ENCODE measurements at places on chromosomes 16 and 17. TPM values are rescaled to one million over a fixed set of nuclear protein-coding genes. Genes with fewer than 3 reads are reported as not detected.
A peak's percentile ranks its signal among the peaks of the same experiment; 100 is the strongest.

- H3K27ac ChIP-seq, result no peak overlapping the region
- H3K4me3 ChIP-seq, result no peak overlapping the region
- H3K27me3 ChIP-seq, result no peaks in the 10 kb centered on the region
- DNase-seq, result no peak
Observed at GRCh38 chr16:46836534-46837530, 5.9 kb upstream of the C16orf87 start.

GRCh38 chr16:76913046-76913445 is 277.9 kb upstream of the MON1B start:
- no peak overlapping the region for H3K27ac ChIP-seq
- no peaks in the 10 kb centered on the region for H3K36me3 ChIP-seq
- no peaks in the 10 kb centered on the region for H3K4me1 ChIP-seq
- no peak overlapping the region for H3K4me3 ChIP-seq
- no peaks in the 10 kb centered on the region for H3K27me3 ChIP-seq
- no peak for DNase-seq

- peak; percentile 69 for DNase-seq
- H3K27ac ChIP-seq, result no peak overlapping the region
- no peak overlapping the region for H3K4me3 ChIP-seq
- no peaks in the 10 kb centered on the region for H3K27me3 ChIP-seq
- no peaks in the 10 kb centered on the region for H3K4me1 ChIP-seq
Observed at GRCh38 chr16:87416826-87417527, 24.8 kb downstream of the MAP1LC3B start.

GRCh38 chr16:56424791-56425438 is 430 bp downstream of the AMFR start:
- no peaks in the 10 kb centered on the region for H3K36me3 ChIP-seq
- peak; percentile 77 for DNase-seq
- peak overlapping the region; percentile 83 for H3K27ac ChIP-seq
- H3K4me3 ChIP-seq, result peak overlapping the region; percentile 92

DNA sequence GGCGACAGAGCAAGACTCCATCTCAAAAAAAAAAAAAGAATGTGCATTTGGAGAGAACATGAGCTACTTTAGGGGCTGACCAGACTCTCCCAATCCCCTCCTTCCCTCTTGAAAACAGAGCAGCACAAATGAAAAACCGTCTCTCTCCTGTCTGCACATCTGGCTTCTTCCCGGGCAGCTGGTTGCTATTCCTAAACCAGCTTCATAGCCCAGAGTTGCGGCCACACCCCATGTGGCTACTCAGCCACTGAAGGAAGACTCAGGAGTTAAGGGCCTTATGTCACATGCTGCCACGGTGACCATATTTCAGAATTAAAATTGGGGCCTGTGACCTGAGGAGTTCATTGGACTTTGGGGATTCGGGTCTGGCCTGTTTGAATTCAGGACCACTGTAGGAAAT is 48.3 kb downstream of the KATNIP start:
- H3K36me3 ChIP-seq, result peaks cover 13% of the 10 kb centered on the region
- no peak for DNase-seq
- H3K4me3 ChIP-seq, result no peak overlapping the region
- no peaks in the 10 kb centered on the region for H3K4me1 ChIP-seq
- no peak overlapping the region for H3K27ac ChIP-seq

- peaks cover 83% of the 10 kb centered on the region for H3K36me3 ChIP-seq
- no peak overlapping the region for H3K4me3 ChIP-seq
- H3K4me1 ChIP-seq, result peaks cover 65% of the 10 kb centered on the region
Observed at GRCh38 chr17:42310787-42311215, 22.5 kb downstream of the STAT5A start.

DNA sequence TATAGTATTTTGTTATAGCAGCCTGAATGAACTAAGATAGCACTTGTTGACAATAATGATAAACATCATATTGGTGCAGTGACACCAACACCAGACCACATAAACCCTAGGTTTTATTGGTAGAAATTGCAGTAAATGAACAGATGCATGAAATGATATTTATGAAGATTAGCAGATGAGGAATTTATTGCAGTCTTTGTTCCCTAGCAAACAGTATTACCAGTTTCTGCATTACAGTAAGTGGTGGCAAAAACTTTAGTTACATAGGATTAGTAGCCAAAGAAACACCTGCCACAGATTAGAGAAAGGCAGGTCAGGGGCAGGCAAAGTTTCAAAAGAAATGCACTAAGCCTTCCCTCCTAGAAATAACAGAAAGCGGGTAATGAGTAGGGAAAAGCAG is 17.7 kb upstream of the TANC2 start:
- no peak overlapping the region for H3K27ac ChIP-seq
- no peaks in the 10 kb centered on the region for H3K36me3 ChIP-seq
- no peaks in the 10 kb centered on the region for H3K27me3 ChIP-seq
- no peak overlapping the region for H3K4me3 ChIP-seq
- H3K4me1 ChIP-seq, result peaks cover 4% of the 10 kb centered on the region

DNA sequence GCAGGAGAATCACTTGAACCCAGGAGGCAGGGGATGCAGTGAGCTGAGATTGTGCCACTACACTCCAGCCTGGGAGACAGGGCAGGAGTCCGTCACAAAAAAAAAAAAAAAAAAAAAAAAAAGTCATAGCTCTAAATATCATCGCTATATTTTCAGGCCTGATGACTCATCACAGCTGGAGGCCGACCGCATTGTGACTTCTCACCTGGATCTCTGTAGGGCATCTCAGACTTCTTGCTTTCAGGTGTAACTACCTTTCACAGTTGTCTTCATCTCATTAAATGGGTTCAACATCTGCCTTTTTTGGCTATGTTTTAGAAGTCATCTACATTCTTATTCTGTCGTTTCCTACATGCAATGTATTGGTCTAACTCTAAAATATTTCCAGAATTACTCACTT is 353.1 kb upstream of the MON1B start:
- no peak for DNase-seq
- H3K4me3 ChIP-seq, result no peak overlapping the region
- no peaks in the 10 kb centered on the region for H3K4me1 ChIP-seq

- H3K4me3 ChIP-seq, result peak overlapping the region; percentile 55
- no peaks in the 10 kb centered on the region for H3K36me3 ChIP-seq
- peak overlapping the region; percentile 40 for H3K27ac ChIP-seq
- peaks cover 15% of the 10 kb centered on the region for H3K4me1 ChIP-seq
Observed at GRCh38 chr17:7922269-7922844, 6.3 kb upstream of the RNF227 start.

GRCh38 chr16:87309620-87310525 is 7.3 kb downstream of the C16orf95 start:
- no peaks in the 10 kb centered on the region for H3K36me3 ChIP-seq
- no peak overlapping the region for H3K27ac ChIP-seq
- no peak for DNase-seq
- H3K4me1 ChIP-seq, result no peaks in the 10 kb centered on the region
- no peak overlapping the region for H3K4me3 ChIP-seq

- no peaks in the 10 kb centered on the region for H3K27me3 ChIP-seq
- H3K36me3 ChIP-seq, result peaks cover 66% of the 10 kb centered on the region
- peaks cover 7% of the 10 kb centered on the region for H3K4me1 ChIP-seq
Observed at GRCh38 chr16:31704138-31704537, 169.5 kb upstream of the ZNF267 start.

DNA sequence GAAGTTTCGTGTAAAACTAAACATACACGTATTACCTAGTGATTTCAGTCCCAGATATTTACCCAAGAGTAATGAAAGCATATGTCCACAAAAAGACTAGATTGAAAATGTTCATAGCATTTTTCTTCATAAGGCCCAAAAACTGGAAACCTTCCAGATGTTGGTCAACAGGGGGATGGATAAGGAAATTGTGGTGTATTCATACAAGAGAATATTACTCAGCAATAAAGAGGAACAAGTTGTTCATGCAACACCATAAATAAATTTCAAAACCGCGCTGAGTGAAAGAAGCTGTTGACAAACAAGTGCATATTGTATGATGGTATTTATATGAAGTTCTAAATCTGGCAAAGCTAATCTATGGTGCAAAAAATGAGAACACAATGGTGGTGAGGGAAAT is 54.1 kb upstream of the NFAT5 start:
- no peak for DNase-seq
- no peaks in the 10 kb centered on the region for H3K36me3 ChIP-seq
- no peak overlapping the region for H3K4me3 ChIP-seq
- no peaks in the 10 kb centered on the region for H3K27me3 ChIP-seq

GRCh38 chr16:31038993-31039392 is 5.6 kb downstream of the STX4 start:
- no peak overlapping the region for H3K27ac ChIP-seq
- peaks cover 90% of the 10 kb centered on the region for H3K36me3 ChIP-seq
- peaks cover 20% of the 10 kb centered on the region for H3K4me1 ChIP-seq
- DNase-seq, result no peak
- no peak overlapping the region for H3K4me3 ChIP-seq
- H3K27me3 ChIP-seq, result no peaks in the 10 kb centered on the region

DNA sequence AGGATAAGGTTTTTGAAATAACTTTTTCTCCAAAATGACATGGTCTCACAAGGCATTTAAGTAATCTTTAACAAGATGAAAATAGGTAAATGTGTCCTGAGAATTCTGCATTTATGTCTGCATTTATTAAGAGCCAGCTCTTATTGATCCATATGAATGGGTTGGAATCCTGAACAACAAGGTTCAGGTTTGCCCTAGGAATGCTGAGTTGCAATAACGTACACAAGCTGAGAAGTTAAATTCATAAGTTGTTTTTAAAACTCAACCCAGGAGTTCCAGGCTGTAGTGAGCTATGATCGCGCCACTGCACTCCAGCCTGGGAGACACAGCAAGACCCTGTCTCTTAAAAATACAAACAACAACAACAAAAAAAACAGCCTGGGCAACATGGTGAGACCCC is 28.1 kb downstream of the GLG1 start:
- H3K4me1 ChIP-seq, result peaks cover 4% of the 10 kb centered on the region
- no peak for DNase-seq
- H3K4me3 ChIP-seq, result no peak overlapping the region
- no peak overlapping the region for H3K27ac ChIP-seq
- H3K36me3 ChIP-seq, result no peaks in the 10 kb centered on the region
- H3K27me3 ChIP-seq, result no peaks in the 10 kb centered on the region

DNA sequence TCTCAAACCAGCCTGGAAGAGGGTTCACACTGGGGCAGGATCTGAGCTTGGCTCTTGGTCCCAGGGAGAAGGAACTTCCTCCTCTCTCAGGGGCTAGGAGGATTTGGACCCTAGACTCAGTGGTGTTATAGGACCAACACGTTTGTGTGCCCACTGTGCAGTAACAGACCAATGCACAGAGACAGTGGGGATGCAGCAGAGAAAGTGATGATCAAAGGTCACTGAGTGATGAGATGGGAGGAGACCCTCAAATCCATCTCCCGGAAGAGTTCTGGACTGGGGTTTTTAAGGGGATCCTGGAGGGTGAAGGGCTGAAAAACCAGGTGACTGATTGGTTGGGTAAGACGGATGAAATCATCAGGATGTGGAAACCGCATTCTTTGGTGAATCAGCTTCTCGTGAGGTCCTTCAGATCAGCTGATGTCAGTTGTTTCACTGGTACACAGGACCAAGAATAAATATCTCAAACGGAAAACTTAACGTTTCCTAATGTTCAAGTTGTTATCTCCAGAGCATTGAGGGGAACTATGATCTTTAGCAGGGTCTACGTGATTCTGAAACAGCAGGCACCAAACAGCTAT is 3.3 kb upstream of the VAC14 start:
- no peak for DNase-seq
- no peak overlapping the region for H3K27ac ChIP-seq
- H3K36me3 ChIP-seq, result no peaks in the 10 kb centered on the region

- no peak for DNase-seq
- H3K36me3 ChIP-seq, result no peaks in the 10 kb centered on the region
- H3K27me3 ChIP-seq, result no peaks in the 10 kb centered on the region
- H3K4me3 ChIP-seq, result no peak overlapping the region
- H3K4me1 ChIP-seq, result no peaks in the 10 kb centered on the region
- no peak overlapping the region for H3K27ac ChIP-seq
Observed at GRCh38 chr17:9330141-9330540, 245.5 kb downstream of the STX8 start.

- peaks cover 29% of the 10 kb centered on the region for H3K27me3 ChIP-seq
- H3K27ac ChIP-seq, result peak overlapping the region; percentile 92
- H3K4me3 ChIP-seq, result no peak overlapping the region
- H3K4me1 ChIP-seq, result no peaks in the 10 kb centered on the region
- peak; percentile 26 for DNase-seq
Observed at GRCh38 chr16:65125871-65126270, 4.0 kb upstream of the CDH11 start.

GRCh38 chr17:82666931-82667667 is 18.9 kb upstream of the WDR45B start:
- H3K4me1 ChIP-seq, result peaks cover 22% of the 10 kb centered on the region
- peaks cover 3% of the 10 kb centered on the region for H3K36me3 ChIP-seq
- no peak overlapping the region for H3K27ac ChIP-seq
- no peak overlapping the region for H3K4me3 ChIP-seq
- no peak for DNase-seq

DNA sequence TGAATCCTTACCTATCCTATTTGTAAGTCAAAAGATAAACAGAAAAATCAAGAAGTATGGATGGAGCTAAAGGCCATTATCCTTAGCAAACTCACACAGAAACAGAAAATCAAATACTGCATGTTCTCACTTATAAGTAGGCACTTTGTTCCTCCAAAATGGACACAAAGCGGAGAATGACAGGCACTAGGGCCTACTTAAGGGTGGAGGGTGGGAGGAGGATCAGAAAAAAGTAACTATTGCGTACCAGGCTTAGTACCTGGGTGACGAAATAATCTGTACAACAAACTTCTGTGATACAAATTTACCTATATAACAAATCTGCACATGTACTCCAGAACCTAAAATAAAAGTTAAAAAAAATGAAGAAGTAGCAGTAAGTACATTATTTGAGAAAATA is 164.3 kb downstream of the PARN start:
- no peak for DNase-seq
- no peak overlapping the region for H3K4me3 ChIP-seq
- H3K4me1 ChIP-seq, result no peaks in the 10 kb centered on the region
- H3K27me3 ChIP-seq, result no peaks in the 10 kb centered on the region
- peaks cover 8% of the 10 kb centered on the region for H3K36me3 ChIP-seq
- no peak overlapping the region for H3K27ac ChIP-seq

DNA sequence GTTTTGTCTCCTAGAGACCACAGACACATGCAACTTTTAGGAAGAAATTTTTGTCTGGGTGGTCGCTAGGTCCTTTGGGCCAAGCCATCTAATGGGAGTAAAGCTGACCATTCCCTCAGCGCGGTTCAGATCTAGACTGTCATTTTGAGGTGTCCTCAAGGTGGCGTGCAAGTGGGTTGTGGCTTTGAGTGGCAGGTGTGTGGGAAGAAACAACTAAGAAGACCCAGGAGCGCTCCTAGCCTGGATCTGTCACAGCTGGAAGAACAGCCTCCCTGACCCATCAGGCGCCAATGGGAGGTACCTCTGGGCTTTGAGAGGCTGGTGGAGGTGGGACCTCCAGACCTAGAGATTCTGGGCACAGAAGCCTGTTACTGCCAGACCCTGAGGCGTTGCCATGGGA is 645.1 kb downstream of the KCNJ18 start:
- H3K4me3 ChIP-seq, result no peak overlapping the region
- H3K27ac ChIP-seq, result no peak overlapping the region
- H3K27me3 ChIP-seq, result no peaks in the 10 kb centered on the region
- H3K36me3 ChIP-seq, result no peaks in the 10 kb centered on the region
- DNase-seq, result no peak

The CIITA gene
- 21.2 TPM for total RNA-seq

The MFSD11 gene
- 17.0 TPM for total RNA-seq

The IL17C gene
- total RNA-seq, result not detected

The MMP15 gene
- 19.3 TPM for total RNA-seq

The RGS11 gene
- 7.0 TPM for total RNA-seq

Data from stomach (tissue), 19 donors.